GM12892 (cell line): ENCODE measurements at places on chromosomes 3 and 15.

GRCh38 chr3:127175272-127175671 lies 17.7 kb upstream of the PRR23E start:
- no peak for DNase-seq

- no peak for DNase-seq
Observed at GRCh38 chr15:45821390-45821789, 186.6 kb downstream of the SQOR start.

DNA sequence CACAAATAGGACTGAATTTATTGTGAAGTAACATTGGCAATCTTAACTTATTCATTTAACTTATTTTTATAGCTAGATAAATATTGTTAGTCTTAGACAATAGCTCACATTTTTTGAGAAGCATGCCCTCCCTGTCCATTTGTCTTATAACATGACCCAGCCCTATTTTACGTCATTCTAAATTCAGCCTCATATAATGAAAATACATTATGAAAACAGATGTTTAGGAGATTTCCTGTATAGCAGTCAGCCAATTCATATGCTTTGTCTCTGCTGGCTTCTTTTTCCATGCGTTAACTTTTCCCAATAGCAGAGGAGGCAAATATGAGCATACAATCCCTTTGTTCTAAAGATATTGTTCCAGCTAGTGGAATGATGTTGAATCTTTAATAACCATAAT lies 29.3 kb downstream of the CD200 start:
- DNase-seq = no peak

DNA sequence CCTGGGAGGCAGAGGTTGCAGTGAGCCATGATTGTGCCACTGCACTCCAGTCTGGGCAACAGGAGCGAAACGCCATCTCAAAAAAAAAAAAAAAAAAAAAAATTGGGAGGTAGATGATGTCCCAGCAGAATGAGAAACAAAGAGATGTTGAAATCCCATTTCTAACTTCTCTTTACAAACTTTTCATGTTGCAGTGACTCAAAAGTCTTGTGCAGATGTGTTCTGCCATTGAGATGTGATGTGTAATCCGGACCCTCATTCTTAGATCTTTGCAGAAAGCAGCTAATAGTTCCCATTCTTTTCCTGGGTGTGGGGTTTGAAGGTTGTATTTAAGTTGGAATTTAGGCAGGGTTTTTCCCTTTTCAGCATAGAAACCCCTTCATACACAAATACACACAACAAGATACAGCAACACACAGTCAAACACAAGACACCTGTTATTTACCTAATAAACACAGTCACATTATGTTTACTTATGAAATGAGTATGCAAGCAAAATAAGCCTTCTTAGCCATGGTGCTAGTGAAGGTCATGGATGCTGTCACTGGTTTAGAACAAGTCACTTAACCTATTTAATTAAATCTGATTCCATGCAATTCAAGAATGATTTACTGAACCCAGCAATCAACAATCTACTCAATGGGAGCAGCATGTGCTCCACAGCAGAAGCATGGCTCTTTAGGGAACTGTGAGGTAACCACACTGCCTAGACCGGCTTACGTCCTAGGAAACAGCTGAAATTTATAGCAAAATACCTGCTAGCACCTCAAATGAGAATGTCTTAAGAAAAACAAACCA lies 14.9 kb downstream of the SIAH2 start:
- DNase-seq = no peak

GRCh38 chr3:110544730-110545129 lies 526.9 kb upstream of the NECTIN3 start:
- no peak for DNase-seq

DNA sequence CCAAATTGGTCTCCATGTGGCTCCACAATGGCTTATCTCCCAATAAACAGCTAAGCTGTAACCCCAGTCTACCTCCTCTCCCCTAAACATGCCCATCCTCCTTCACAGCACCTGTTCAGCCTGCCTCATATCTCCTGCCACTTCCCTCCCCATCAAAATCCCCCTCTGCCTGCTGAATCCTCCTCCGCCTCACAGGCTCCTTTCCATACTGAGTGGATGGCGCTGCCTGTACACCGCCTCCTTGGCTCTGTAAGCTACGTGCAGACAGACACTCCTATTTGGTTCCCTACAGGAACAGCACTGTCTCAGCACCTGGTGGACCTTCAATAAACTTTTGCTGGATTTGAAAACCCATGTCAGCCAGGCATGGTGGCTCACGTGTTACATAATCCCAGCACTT lies 53.7 kb downstream of the ADCY5 start:
- no peak for DNase-seq

- DNase-seq = no peak
Observed at GRCh38 chr15:25504307-25504706, 65.5 kb upstream of the UBE3A start.

DNA sequence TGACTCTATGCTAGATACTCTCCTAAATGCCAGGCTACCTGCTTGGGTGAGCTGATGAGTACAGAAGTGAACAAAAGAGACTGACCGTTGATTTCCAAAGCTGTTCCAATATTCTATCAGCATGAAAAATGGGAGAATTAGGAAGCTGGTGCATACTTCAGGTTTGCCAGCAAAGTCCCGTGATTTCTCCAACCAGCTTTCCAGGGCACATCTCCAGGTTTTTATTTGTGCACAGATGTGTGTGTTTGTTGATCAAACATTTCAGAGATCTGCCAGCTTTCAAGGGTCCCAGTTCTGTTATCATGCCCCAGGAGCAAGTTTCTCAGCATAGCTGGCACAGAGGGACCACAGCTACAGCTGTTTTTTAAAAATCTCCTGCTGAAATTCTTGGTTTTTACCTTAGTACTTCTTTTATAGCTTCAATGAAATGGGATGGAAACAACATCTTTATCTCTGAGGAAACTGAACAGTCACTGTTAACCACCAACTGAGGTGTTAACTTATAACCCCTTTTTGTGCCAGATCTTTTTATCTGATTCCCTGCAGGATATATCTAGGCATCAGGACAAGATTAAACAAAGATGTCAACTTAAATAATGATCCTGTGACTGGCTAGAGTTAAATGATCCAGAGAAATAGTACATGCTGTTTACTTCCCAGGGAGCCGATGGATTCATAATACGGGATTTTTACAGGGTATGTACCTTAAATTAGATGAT lies 380.8 kb downstream of the GRM7 start:
- no peak for DNase-seq
